Activated effector memory CD4-positive, alpha-beta T cell treated with Interleukin-2 at 50 U/mL for 16 hours (primary cell): ENCODE measurements at places on chromosomes 5 and 9.

- no peak for DNase-seq
These were observed 247.5 kb upstream of the TUT7 start for GRCh38 chr9:86601697-86602096.

DNA sequence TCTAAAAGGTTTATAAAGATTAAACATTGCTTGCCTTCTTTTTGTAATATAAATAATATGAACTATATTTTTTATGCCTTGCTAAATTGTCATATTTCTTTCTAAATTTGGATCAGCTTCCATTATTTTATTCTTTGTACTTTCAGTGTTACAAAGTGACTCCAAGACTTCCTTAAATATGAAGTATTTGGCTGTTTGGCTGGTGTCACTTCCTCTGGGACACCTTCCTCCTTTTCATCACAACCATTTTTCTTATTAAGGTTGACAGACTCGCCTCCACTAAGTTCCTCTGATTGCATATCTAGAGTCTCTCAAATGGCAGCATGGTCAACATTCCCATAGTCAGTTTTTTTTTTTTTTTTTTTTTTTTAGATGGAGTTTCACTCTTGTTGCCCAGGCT lies 73.8 kb upstream of the SLC1A1 start:
- DNase-seq, result no peak

DNA sequence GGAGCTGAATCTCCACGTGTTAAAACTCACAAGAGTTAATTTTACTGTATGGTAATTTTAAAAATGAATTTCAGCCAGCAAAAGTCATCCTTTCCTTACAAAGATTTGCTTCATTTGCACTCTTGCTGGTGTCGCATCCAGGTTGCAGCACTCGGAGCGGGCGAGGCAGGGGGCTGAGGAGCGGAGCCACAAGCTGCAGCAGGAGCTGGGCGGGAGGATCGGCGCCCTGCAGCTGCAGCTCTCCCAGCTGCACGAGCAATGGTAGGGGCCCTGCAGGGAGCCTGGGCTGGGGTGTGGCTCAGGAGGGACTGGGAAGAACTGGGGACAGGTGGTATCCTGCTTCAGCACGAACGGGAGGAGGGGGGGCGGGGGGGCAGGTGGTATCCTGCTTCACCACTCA lies 27.1 kb downstream of the HNRNPH1 start:
- no peak for DNase-seq

DNA sequence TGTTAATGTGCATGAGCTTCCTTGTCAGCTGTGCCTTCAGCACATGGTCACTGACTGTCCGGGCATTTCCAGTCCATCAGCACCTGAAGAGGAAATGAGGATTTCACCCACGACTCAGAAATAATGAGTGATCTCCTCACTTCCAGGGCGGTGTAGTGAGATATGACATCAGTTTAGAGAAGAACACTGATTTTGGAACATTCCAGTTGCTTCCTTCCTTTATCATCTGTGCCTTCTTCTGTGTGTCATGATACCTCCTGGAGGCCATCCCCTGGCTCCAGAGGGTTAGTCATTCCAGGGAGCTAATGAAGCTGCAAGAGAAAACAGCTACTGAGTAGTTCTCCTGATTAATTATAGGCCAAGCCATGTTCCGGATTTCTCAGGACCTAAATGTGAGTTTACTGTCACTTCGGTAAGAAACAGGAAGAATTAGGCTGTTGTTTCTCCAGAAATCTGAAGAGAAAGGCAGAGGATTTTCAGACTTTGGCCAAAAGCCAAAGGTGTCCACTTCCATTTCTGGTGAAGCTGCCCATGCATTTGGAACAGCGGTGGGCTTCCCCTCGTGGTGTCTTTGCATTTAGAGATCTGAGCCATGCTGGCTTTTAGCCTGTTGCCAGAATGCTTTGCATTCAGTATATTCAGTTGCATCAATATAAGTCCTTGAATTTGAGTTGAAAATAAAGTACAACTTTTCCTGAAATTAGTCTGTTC lies 161.3 kb upstream of the OTULINL start:
- DNase-seq, result no peak

GRCh38 chr5:107002115-107002514 lies 668.6 kb downstream of the EFNA5 start:
- DNase-seq, result no peak

DNA sequence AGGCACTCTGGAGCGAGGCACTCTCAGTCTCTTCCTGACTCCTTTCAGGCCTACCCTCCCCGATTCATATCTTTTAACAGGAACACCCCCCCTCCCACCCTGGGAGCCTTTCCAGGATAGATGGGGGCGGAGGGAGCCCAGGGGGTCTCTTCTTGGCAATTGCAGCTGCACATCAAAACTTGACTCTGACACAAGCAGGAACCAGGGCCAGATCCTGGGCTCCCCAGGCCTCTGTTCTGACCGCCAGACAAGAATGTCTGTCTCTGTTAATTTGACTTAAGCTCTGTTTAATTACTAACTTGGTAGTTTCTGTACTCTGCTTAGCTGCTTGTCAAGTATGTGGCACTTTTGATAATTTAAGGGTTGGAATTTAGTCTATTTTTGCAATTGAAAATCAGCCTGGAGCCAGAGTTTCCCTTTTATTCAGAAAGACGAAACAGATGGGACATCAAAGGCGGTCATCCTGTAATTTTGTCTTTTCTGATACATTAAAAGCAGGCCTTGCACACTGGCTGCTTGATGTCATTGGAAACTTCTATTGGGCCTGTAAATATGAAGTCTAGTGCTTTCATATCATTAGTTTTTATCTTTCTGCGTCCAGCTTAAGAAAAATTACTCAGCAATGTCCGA lies 43.3 kb downstream of the ACTL7B start:
- DNase-seq, result no peak

- DNase-seq, result no peak
These were observed 11.6 kb upstream of the PAPPA start for GRCh38 chr9:116141864-116142561.

DNA sequence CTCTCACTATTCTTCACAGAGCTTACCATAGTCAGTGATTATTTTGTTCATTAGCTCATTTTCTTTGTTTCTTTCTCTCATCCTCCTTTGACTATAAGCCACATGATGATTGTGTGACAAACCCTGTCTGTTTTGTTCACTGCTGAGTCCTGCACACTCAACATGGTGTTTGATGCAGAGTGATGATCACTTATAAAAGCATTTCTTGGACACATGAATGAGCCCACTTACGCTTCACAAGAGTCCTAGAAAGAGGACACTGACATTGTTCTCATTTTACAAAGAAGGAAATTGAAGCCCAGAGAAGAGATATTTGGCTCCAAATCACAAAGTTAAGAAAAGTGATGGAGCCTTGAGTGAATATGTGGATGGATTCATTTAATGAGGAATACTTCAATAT lies 13.4 kb downstream of the ABLIM3 start:
- no peak for DNase-seq

DNA sequence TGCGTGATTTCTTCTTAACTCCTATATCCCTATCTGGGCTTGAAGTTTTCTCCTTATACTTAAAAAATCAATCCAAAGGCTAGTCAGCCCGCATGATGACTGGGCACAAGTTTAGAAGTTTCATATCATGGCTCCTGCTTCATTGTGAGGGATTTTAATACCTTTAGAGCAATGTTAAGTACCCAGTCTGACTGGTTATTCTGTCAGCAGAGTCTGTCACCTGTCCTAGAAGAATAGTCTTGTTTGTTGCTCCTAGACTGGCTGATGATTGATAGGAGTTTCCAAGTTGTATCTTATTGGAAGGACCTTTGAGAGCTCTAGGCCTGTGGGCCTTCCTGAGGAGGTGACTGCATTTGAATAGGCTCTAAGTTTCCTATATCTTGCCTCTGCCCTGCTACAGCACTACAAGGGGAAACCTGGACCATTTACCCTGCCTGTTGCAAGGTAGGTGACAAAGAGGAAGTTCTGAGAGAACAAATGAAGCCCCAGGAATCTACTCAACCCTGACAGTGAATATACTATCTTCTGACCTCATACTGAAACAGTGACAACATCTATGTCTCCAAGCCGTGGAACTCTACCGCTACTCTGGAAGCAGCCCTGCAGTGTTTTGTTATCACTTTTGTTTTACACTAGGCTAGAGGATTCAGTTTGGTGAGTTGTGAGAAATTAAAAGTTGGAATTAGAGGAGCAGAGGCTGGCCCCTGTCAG lies 66.5 kb downstream of the F2RL2 start:
- DNase-seq, result no peak

- DNase-seq, result no peak
These were observed 18.6 kb downstream of the GARNL3 start for GRCh38 chr9:127283135-127283534.

DNA sequence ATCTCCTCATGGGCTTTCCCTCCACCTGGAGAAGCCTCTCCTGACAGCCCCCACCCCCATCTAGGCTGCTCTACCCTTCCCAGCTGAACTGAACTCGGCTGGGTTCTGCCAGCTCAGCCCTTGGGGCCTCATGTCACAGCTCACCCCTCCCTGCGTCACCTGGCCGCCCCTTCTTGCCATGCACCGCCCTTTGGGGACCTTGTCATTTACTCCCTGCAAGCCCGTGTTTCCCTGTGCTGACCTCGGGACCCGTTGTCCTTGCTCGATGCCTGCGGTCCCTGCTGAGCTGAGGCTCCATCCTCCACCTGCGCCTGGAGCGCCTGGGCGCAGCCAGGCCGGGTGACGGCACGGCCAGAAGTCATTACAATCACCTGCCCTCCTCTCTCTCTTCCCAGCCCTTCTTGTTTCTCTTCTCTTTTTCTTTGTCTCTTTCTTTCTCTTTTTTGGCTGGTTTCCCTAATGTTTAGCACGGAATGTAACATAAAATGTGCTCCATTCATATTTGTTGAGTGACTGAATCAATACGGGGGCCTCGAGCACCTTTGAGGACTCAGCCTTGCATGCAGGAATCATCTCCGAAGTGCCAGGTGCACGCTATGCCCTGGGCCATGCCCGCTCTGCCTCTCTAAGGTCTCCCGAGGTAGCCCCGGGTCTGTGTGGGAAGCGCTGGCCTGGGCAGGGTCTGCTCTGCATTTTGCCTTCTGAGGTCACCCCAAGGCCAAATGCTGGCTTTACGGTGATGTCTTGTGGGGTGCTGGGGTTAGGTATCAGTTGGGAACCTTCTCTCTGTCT lies 48.1 kb upstream of the COL5A1 start:
- DNase-seq, result no peak

- no peak for DNase-seq
These were observed 258.9 kb downstream of the TAF11L14 start for GRCh38 chr5:17893026-17893635.

DNA sequence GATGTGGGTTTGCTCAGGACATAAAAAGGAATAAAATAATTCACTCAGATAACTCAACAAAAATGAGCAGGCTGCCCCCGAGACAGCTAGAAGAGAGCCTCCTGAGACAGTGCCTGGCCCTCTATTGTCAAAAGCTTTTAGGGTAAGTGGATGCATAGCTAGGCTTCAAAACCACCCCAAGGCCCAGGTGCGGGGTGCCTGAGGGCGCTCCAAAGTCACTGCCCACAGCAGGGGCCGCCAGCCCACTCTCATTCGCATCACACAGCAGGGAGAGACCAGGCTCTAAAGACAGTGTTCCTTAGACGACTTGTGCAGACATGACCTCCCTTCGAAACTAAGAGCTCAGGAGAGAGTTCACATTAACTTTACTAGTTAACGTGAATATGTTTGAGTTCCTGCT lies 271.5 kb downstream of the FSTL4 start:
- DNase-seq, result no peak

- no peak for DNase-seq
These were observed 43.3 kb downstream of the RAI14 start for GRCh38 chr5:34699155-34700077.

- DNase-seq, result no peak
These were observed 101.8 kb downstream of the ZDHHC21 start for GRCh38 chr9:14591411-14591810.

DNA sequence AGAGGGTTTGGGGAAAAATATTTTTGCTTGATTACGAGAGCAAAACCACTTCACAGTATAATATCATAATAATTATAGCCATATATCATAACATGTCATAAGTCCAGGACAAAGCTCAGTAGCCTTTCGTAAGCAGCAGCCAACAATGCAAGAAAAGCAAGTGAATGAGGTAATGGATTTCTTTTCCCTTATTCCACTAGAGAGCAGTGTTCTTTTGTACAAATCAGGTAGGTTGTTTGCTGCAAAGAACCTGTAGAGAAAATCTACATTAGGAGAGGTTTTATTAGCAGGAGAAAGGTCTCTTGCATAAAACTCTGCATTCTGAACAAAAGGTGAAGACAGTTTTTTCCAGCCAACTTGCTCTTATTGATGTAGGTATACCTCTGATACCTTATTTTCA lies 1033.4 kb downstream of the TLE4 start:
- no peak for DNase-seq

GRCh38 chr5:1709171-1709803 lies 90.3 kb downstream of the MRPL36 start:
- DNase-seq, result no peak

GRCh38 chr5:79567926-79568549 lies 44.2 kb upstream of the TENT2 start:
- no peak for DNase-seq

DNA sequence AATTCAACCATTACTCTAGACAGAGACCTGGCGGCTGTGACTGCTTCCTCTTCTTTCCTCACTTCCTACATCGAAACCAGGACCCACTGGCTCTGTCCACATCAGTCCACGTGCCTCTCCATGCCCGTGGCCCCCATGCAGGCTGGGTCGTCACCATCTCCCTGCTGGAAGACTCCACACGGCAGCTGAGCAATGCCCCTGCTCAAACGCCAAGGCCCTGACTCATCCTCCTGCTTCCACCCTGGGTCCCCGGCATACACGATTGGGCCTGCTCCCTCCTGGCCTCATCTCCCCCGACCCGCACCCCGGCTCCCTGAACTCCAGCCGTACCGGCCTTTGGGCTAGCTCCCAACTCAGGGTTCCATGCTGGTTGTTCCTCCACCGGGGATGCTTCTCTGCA lies 67.2 kb upstream of the IER5L start:
- DNase-seq, result no peak

GRCh38 chr9:14393418-14393817 lies 79.5 kb upstream of the NFIB start:
- no peak for DNase-seq

GRCh38 chr5:135053989-135054388 lies 20.0 kb upstream of the PITX1 start:
- no peak for DNase-seq

DNA sequence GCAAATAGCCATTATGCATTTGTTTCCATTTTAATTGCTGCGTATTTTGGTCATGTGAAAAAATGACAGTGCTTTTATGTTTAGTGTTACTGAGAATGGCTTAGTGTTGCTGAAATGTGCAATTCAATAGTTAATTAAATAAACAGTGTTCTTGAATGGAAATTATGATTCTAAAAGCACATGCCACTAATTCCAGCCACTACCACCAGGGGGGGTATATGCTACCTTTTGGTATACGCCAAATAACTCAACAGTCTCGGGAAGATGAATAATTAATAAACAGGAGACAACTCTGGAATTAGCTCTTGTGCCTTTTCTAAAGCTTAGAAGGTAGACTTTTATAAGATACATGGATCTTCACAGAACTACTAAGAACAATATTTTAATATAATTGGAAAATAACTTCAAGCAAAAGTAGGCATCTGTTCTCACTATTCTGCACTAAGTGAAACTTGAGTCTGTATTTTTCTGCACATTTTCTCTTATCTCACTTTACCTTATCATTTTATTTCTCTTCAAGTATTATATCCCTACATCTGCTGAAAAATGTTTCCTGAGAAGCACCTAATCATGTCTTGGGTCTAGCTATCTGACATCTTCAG lies 83.5 kb upstream of the MINAR2 start:
- no peak for DNase-seq
